HS-27A (cell line): ENCODE measurements at places on chromosomes 3 and 15.
A peak's percentile ranks its signal among the peaks of the same experiment; 100 is the strongest.

- DNase-seq = no peak
These were observed 88.9 kb downstream of the ASB7 start for GRCh38 chr15:100691321-100691720.

DNA sequence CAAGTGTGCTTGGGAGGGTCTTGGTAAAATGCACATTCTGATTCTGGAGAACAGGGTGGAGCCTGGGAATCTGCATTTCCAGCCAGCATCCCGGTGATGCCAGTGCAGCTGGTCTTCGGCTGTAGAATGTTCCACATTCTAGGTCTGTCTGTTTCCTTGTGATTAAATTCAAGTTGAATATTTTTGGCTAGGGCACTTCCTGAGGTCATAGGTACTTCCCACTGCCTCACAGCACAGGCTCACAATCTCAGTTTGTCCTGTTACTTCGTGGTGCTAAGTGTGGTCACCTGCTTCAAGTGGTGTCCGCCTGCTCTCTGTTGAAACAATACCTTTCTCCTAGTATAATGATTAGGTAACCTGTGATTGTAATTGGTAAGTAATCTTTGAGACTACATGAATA, 40.1 kb downstream of the FLNB start:
- DNase-seq = no peak

GRCh38 chr15:85168642-85169173, 187.1 kb downstream of the PDE8A start:
- DNase-seq = no peak

DNA sequence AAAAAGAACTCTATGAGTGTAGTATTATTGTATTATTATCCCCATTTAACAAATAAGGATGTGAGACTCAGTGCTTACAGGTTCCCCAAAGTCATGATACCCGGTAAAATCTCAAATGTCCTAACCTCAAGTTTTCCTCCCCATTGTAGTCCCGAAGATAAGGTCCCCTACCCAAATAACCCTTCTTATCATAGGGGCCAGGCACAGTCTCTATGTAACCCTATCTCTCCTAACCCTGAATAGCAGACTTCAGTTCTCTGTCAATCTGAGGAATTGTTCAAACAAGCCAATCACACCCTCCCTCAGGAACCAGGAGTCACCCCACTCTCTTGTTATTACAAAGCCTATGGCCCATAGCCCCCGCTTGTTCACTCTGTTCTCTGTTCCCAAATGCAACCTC, 10.5 kb upstream of the SUSD5 start:
- DNase-seq = no peak

DNA sequence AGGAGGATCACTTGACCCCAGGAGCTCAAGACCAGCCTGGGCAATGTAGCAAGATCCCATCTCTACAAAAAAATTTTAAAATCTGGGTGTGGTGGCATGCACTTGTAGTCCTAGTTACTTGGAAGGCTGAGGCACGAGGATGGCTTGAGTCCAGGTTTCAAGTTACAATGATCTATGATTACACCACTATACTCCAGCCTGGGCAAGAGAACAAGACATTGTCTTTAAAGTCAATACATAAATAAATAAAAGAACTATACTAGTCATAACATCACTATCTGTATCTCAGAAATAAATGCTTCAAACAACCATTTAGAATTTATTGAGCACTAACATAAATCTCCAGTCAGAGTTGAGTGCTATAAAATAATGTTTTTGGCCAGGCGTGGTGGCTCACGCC, 8.5 kb upstream of the PHLDB2 start:
- no peak for DNase-seq

DNA sequence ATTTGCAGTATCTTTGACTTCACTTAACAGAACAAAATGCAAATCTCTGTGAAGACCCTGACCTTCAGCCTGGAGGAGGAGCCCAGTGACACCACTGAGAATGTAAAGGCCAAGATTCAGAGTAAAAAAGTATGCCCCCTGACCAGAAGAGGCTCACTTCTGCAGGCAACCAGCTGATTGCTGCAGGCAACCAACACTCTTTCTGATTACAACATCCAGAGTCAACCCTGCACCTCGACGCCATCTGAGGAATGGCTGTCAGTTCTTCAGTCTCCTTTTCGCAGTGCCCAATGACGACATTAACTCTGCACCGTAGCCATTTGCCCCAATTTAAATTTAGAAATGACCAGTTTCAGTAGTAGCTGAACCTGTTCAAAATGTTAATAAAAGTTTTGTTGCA, 14.9 kb downstream of the ATP13A3 start:
- no peak for DNase-seq

- DNase-seq = no peak
These were observed 13.4 kb downstream of the LRIG1 start for GRCh38 chr3:66487465-66487864.

DNA sequence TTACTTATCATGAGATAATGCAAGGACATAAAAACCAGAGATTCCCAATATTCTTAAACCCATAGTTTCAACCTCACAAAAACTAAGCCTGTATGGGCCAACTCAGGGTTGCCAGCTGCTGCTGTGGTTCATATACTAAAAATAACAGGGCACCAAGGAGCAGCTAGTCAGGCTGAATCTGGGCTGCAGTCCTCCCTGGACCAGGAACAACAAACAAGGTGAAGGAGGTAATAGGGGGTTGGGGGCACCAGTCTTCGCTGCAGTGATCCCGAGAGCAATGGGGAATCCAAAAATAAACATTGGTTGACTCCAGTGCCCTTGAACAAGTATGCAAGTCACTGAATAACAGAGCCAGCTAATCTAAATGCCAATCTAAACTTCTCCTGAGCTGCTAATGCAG, 108.9 kb downstream of the MECOM start:
- no peak for DNase-seq

DNA sequence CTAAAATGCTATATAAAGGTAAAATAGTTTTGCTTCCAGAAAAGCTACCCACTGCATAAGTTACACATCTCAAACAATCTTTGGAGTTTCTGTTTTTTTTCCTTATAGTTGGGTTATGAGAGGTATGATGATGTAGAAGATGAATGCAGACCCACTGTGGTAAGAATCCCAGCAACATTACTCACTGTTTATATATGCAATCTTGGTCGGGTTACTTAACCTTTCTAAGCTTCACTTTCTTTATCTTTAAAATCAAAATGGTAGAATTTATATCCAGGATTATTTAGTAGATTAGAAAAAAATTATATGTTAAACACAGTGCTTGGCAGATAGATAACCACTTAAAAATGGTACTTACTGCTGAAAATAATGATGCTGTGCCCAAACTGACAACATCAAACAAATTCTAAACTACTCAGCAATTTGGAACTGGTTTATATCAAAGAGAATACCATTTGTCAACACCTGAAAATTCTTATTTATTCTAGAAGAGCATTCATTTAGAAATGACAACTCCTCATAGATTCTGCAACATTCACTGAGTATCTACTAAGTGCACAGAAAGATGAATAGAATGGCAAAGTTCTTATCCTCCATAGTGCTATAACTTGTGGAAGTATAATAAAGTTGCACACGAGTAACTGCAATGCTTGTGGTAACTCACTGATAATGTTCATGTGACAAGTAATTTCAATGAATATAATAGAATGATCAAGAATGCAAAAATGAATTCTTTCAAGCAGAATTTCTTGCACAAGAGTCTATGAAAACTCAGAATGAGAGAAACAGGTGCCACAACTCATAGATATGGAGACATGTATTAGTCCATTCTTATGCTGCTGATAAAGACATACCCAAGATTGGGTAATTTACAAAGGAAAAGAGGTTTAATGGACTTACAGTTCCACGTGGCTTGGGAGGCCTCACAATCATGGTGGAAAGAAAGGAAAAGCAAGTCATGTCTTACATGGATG, 129.0 kb upstream of the SLC7A14 start:
- DNase-seq = no peak

DNA sequence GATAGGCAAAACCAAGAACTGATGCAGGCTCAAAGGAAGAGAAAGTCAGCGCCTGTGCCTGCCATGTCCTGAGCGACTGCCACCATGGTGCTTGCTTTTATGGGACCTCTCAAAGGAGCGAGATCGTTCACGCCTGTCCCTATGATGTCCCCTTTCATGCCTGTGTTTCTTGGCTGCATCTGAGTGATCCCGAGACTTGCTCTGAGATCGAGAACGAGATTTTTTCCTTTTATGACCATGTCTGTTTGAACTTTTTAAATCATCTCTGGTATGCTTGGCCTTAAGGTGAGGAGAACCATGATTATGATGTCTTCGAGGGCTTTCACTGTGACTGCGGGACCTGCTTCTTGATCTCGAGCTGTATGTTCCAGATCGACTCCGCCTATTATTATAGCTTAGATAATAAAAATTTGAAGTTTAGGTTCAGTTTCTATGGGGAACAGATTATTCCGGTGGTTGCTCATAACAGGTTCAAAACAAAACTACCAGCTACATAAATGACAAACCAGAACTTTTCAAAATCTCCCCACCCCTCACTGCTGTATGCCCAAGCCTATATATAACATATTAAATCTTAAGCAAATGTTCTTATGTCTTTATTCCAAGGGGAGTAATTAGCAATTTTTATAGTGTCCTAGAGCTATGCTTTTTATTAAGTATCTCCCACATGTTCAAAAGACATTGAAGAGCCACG, 11.6 kb downstream of the CCNL1 start:
- no peak for DNase-seq

DNA sequence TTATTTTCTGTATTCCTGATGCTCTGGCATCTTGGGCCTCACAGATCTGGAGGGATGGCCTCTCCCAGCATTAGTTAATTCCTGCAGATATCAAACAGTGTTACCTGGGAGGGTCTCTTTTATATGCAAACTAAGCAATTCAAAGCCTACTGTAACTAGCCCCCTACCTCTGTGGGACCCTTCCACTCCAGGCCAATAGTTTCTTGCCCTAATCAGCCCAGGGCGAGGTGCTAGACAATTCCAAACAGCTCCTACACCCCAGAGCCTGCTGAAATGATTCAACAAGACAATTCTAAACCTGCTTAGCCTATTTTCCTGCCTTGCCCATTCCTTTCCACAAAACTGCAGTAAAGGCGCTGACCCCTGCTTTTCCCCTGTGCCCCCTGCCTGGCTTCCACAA, 106.6 kb upstream of the IGSF10 start:
- DNase-seq = no peak

GRCh38 chr15:64763021-64763420, 12.4 kb downstream of the RBPMS2 start:
- DNase-seq = no peak

DNA sequence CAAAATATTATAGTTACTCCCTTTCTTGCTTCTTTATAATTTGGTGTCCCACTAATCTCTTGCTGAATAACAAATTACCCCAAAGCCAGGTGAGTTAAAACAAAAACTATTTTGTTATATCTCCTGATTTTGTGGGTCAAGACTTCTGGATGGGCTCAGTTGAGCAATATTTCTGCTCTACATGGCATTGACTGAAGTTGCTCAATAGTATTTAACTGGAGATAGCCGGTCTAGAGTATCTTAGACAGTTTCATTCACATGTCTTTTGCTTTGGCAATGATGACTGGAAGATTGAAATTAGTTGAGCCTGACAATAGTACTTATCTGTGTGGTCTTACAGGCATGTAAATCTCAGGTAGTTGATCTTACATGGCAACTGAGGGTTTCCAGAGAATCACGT, 51.0 kb upstream of the TP63 start:
- DNase-seq = no peak

GRCh38 chr3:186665625-186666188, at the start of gene HRG:
Gene HRG (plus strand): TSS chr3:186666014. CDS start chr3:186666032, 18 bp downstream.
- DNase-seq = no peak

DNA sequence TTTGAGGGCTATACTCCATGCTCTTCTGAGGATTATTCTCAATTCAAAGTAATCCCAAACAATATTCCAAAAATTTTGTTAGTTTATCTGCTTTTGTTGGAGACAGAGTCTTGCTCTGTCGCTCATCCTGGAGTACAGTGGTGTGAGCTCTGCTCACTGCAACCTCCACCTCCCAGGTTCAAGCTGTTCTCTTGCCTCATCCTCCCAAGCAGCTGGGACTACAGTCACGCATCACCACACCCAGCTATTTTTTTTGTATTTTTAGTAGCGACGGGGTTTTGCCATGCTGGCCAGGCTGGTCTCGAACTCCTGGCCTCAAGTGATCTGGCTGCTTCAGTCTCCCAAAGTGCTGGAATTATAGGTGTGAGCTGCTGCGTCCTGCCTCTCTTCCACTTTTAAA, 39.1 kb downstream of the MEF2A start:
- no peak for DNase-seq

DNA sequence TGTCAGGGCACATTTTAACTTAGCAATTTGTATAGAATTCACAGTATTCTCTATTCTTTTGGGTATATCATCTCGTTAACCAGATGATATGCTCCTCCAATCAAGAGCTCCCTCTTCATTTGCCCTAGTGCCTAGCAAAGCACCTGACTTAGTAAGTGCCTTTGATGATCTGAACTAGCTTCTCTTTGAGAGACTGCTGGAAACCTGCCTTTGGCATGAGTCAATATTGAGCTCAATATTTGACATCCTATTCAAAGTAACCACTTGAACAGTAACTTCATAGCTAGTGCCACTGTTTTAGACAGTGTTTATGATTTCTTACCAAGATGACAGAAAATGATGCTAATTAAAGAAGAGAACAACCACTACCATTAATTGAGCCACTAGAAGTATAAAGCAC, 696.3 kb upstream of the UBE2E2 start:
- no peak for DNase-seq

DNA sequence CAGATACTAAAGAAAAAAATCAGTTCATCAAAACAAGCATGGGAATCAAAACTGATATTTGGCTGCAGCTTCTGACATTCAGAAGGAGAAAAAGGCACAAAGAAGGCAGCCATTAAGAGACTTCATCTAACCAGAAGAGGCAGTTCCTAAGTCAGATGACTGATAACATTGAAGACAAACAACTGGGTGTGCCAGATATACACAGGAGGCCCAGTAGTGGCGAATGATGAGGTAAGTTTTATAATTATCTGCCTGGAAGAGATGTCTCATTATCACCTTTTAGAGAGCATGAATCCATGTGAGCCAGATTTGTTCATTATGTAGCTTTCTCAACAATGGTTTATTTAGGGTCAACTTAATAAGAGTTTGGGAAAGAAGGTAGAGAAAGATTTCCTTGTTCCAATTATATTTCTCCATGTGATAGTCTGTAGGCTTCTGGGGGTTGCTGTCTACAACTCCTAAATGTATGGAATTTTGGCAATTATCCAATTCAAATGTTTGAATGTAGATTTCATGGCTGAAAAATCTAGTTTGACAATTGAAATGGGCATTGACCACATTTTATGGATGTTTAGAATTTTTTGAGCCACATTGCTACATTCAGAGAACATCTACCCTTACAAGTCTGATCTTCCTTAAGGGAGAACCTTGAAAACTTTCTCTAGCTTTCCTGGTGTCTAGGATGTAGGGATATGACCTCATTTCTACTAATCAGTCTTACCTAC, 50.4 kb upstream of the RASGRF1 start:
- peak; percentile 92 for DNase-seq

DNA sequence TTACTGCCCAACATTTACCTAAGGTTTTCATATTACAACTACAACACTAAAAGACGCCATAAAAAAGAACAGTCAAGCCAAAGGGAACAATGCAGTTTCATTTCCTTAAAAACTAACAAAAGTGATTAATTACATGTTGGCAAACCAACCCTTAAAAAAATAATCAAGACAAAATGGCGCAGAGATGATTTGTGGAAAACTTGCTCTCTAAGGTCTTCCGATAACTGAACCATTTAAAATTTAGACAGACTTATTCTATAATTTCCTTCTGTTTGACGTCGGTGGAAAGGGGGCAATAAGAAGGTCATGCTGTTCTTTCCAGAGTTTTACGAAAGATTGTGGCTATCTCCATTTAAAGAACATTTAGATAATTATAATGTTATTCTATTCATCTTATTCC, 87.6 kb downstream of the RYK start:
- DNase-seq = no peak
